ENCODE measurements at places on chromosomes 4 and X.

DNA sequence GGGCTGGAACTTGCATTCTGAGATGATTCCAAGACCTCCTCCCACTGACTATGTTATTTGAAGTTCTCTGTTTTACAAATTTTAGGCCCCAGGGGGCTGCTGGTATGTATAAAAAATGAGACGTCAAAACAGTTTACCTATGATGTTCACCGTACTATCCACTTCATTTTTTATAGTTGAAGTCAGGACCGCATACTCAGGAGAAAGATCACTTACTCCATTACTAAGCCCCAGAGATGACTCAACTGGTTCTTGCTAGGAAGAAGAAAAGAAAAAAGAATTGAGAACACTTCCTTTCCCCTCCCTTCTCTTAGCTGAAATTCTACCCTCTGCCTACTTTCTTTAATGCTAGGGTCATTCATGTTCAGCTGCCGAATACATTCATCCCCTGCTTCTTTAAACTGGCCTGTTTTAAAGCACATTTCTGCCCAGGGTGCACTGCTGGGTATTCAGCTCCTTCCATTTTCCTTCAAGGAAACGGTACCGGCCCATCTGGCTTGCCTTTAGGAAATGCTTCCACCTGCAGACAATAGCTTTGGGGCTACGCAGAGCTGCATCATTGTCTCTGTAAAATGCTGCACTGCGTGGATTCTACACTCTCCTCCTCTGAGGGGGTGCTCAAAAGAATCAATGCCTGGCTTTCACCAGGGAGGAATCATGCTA is 66.2 kb downstream of the IRF2 start:
- DNase-seq, result no peak

- DNase-seq, result no peak
Measured at GRCh38 chrX:77412631-77413030, 34.6 kb upstream of the FGF16 start.

- no peak for DNase-seq
Measured at GRCh38 chrX:25009407-25009806, 6.4 kb downstream of the ARX start.

GRCh38 chr4:188986271-188986689 is 847.0 kb downstream of the TRIML1 start:
- DNase-seq, result no peak

DNA sequence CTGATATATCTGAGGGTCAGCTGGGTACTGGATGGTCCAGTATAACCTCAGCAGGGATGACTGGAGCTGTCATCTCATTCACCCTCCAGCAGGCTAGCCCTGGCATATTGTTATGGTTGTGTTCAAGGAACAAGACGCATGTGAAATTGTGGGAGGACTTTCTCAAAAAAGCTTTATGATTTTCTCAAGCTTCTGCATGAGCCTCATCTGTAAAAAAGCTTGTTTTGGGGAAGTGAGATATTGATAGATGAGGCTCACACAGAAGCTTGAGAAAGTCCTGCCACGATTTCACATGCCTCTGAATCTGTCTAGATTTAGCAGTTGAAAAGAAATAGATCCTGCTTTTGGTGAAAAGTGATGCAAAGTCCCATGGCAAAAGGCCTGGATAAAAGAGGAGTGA is 93.4 kb downstream of the SPCS3 start:
- no peak for DNase-seq

GRCh38 chrX:18674788-18675735 is 3.2 kb upstream of the RS1 start:
- peak; percentile 59 for DNase-seq

DNA sequence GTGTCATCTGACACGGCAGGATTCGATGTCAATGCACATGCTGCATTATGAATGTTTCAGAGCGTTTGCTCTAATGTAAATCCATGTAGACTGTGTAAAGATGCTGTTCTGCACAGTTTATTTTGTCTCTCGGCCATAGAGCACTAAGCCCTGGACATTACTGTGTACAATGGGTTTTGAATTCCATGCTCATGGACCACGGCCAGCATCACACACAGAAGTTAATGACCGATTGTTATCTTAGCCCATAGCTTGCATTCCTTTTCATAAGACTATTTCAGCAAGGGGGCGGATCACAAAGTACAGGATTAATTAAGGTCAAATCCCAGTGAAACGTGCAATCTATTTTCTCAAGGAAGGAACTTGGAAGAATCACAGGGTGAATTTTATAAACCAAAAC is 286.1 kb upstream of the TENM3 start:
- DNase-seq, result no peak

GRCh38 chr4:118931786-118932185 is 43.1 kb downstream of the SYNPO2 start:
- DNase-seq, result no peak

DNA sequence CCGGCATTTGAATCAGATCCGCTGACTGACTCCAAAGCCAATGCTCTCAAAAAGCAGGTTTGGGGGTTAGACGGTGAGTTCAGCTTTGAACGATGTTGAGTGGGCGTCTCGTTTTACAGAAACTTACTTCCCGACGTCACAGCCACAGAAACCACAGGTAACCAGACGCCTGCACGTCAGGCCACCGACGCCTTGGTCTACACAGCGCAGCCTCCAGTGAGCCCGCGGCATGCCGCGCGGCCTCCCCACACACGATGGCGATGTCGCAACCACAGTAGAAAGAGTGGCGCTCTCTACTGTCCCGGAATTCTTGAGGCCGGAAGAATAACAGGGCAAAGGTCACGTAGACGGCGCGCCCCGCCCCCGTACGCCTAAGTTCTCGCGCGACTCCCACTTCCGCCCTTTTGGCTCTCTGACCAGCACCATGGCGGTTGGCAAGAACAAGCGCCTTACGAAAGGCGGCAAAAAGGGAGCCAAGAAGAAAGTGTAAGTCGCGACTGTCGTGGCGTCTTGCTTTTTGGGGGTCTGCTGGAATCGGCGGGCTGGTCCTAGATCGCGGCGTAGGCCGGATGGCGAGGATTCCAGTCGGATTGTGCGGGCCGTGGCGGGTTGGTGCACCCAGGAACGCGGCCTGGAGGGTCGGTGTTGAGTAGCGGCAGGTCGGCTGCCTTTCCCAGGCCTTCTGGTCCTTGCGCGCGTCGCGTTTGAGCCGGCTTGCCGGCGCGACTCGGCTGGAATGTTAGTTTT is at the start of gene RPS3A:
TSS of gene RPS3A (plus strand) at position 400 of the 747 bp plus-strand sequence. CDS start at position 425, 25 bp downstream.
- peak; percentile 96 for DNase-seq

- DNase-seq, result no peak
Measured at GRCh38 chr4:151865744-151866591, 105.2 kb upstream of the GATB start.

DNA sequence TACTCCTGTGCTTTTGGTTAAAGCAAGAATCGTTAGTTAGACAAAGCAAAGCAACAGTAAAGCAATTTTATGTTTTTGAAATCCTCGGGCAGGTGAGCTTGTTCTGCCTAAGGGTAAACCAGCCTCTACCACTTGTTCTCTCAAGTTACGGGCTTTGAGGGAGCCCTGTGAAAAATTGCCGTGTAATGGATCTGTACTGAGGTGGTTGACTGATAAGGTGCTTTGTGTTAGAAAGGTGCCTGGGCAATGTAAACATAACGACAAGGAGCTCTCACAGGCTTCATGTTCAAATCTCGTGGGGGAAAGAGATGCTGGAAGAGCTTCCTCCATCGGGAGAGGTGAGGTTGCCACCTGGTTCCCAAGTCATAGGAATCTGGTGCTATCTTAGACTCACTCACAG is 111.8 kb downstream of the TRAPPC11 start:
- DNase-seq, result no peak

GRCh38 chrX:42839632-42840031 is 61.7 kb upstream of the PPP1R2C start:
- no peak for DNase-seq

DNA sequence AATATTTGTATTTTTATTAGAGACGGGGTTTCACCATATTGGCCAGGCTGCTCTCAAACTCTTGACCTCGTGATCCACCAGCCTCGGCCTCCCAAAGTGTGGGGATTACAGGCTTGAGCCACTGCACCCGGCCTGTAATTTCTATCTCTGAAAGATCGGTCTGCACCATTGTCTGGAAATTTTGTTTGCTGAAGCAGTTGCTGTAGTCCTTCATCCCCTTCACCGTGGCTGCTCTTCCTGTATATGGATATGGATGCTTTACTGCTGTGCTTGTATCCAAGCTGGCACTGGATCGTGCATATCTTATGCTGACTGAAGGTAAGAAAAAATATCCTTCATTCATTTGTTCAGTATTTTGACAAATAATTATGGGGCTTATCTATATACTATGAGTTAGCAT is 338.4 kb upstream of the GNPDA2 start:
- no peak for DNase-seq

GRCh38 chrX:150577174-150577573 is 8.8 kb downstream of the MTM1 start:
- DNase-seq, result no peak

DNA sequence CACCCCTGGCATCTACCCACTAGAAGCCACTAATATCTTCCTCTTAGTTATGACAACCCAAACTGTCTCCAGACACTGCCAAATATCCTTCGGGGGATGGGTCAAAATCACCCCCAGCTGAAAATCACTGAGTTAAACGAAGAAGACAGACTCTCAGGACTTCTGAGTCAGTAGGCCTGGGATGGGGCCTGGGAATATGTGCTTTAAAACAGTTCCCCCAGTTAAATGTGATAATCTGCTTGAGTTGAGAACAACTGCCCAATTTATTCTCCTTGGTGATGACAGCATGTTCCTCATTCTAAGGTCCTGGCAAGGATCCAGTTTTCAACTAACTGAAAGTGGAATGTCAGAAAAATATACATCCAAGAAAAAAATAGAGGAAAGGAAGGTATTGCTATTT is 52.4 kb downstream of the CBLL2 start:
- DNase-seq, result no peak

DNA sequence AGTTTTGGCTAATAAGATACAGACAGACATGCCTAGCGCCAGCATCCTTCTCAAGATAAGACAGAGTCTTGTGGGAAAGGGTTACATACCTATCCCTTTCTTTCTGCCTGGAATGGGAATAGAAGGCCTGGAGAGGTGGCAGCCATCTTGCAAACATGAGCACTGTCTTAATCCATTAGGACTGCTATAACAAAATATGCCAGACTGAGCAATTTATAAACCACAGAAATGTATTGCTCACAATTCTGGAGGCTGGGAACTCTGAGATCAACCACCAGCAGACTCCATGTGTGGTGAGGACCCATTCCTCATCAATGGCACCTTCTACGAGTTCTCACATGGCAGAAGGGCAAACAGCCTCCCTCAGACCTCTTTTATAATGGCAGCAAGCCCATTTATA is 26.5 kb upstream of the NEIL3 start:
- no peak for DNase-seq

DNA sequence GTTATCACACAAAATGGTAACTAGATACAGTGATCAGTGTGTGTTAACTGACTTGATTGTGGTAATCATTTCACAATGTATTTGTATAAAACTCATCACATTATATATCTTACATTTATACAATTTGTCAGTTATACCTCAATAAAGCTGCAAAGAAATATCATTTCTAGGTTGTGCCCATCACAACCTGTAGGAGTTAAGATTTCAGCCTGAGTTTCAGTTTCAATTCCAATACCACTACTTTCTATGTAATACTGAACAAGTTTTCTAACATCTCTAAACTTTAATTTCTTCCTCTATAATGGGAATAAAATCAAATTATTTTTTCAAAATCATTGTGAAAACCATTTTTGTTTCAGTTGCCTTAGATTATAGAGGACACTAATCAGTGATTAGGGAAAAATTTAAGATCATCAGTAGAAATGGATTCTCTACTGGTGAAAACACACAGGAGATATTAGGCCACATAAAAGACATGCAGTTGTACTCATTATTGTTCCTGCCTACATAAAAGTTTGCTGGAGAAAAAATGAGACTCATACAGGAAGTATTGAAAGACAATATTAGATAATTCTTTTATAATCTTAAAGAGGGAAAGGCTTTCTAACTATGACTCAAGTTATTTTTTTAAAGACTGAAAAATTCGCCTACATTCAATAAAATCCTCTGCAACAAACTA is 18.4 kb upstream of the TBC1D1 start:
- DNase-seq, result no peak

DNA sequence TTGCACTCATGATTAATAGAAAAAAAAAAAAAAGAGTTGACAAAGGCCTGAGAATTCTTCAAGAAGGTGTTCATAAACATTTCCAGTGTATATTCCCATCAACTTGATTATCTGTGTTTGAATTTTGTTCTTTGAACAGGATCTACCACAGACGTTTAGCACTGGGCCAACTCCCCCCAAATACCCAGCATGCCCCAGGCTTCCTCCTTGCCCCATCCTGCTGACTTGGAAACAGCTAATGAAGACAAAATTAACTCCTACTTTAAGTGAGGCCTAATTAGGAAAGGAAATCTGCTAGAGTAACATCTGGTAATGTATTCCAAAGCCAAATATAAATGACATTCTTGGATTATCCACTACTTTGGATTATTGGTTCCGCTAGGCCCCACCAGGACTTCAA is 52.5 kb downstream of the PPARGC1A start:
- no peak for DNase-seq

GRCh38 chr4:153222707-153223426 is 18.6 kb downstream of the TRIM2 start:
- no peak for DNase-seq

DNA sequence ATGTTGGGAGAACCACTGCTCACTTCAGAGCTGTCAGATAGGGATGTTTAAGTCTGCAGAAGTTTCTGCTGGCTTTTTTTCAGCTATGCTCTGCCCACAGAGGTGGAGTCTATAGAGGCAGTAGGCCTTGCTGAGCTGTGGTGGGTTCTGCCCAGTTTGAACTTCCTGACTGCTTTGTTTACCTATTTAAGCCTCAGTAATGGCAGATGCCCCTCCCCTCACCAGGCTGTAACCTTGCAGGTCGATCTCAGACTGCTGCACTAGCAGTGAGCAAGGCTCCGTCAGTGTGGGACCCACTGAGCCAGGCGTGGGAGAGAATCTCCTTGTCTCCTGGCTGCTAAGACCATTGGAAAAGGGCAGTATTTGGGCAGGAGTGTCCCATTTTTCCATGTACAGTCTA is 36.8 kb downstream of the AFM start:
- DNase-seq, result no peak

GRCh38 chr4:636628-637159 is 11.3 kb downstream of the PDE6B start:
- no peak for DNase-seq

- DNase-seq, result no peak
Measured at GRCh38 chrX:48813644-48814043, 11.8 kb downstream of the HDAC6 start.

- DNase-seq, result no peak
Measured at GRCh38 chrX:119488749-119489148, 20.5 kb downstream of the SLC25A5 start.

- DNase-seq, result no peak
Measured at GRCh38 chrX:120672841-120673530, 43.1 kb upstream of the C1GALT1C1 start.

DNA sequence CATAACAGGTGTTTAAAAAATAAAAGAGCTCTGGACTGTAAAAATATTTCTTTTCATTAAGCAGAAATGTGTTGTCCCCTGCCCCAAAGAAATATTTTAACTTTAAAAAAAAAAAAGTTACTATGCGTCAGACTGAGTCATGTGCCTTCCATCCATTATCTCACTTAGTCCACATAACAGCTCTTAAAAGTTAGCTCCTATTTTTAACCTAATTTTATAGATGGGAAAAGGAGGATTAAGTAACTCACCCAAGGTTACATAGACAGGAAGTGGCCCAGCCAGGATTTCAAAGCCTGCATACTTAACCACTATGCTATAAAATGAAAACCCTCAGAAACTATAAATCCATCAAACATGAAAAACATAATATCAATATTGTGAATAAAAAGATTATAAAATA is 97.7 kb downstream of the MANBA start:
- no peak for DNase-seq

GRCh38 chr4:11470438-11471045 is 41.8 kb upstream of the HS3ST1 start:
- DNase-seq, result no peak

GRCh38 chr4:98470831-98471230 is 187.6 kb downstream of the TSPAN5 start:
- DNase-seq, result no peak

All from stimulated activated CD8-positive, alpha-beta memory T cell treated with anti-CD3 and anti-CD28 coated beads, Interleukin-12 subunit alpha, Interleukin-12 subunit beta, amount 100 ng/mL, for 1 hour (primary cell).